ENCODE measurements at places on chromosomes 1 and 21.

DNA sequence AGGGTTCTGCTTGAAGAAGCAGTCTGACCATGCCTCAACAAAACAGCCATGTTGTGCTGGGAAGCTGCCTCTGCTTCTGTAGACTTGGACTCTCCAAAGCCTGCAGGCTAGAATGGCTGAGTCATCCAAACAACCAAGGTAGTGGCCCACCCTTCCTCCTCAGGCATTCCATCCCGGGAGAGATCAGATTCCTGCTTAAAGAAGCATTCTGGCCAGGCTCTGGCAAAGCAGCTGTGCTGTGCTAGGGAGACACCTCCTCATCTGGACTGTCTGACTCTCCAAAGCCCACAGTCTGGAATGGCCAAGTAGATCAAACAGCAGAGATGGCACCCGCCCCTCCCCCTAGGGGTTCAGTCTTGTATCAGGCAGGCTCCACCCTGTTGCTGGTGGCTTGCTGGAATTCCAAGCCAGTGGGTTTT, 38.3 kb upstream of the F3 start:
- no peak for DNase-seq

GRCh38 chr1:167212025-167212424, 8.7 kb upstream of the POU2F1 start:
- DNase-seq: no peak

GRCh38 chr1:183636334-183636682, 725 bp upstream of the ARPC5 start:
- DNase-seq: no peak

- DNase-seq: no peak
Measured at GRCh38 chr1:157168015-157168414, 29.8 kb upstream of the ETV3 start.

DNA sequence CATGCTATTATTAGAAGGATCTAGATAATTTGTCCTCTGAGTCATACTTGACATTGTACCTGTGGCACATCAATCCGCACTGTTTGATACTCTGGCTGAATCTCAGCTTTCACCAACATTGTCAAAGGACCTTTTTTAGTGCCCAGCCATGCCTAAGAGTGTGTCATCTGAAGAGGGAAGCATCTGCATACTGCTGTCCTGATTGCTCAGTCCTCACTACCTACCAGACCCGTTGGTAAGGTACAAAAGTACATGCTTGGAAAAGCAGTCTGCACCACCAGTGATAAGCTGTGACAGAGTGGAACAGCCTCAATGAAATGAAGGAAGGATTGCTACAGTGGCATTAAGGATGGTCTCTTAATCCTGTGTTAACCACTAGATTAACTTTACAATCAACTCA, 17.1 kb downstream of the SYNC start:
- DNase-seq: no peak
